ENCODE measurements at places on chromosomes 2 and 18.

DNA sequence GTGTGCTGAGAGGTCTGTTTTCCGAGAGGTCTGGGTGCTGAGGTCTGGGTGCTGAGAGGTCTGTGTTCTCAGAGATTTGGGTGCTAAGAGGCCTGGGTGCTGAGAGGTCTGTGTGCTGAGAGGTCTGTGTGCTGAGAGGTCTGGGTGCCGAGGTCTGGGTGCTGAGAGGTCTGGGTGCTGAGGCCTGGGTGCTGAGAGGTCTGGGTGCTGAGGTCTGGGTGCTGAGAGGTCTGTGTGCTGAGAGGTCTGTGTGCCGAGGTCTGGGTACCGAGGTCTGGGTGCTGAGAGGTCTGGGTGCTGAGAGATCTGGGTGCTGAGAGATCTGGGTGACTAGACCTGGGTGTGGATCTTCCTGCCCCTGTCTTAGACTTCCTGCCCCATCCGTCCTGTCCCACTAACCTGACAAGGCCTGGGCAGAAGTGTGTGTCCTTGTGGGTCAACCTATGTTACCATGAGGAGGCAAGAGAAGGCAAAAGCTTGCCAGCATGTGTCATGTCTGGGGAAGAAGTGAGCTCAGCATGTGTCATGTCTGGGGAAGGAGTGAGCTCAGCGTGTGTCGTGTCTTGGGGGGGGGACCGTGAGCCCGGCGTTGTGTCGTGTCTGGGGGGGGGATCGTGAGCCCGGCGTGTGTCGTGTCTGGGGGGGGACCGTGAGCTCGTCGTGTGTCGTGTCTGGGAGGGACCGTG is 69.3 kb downstream of the KCNG2 start:
- no peak for DNase-seq

- DNase-seq = peak; percentile 88
Observed at GRCh38 chr2:38187541-38188011, 111.6 kb upstream of the CYP1B1 start.

GRCh38 chr2:189181706-189182105 is 2.1 kb upstream of the COL5A2 start:
- DNase-seq = no peak

DNA sequence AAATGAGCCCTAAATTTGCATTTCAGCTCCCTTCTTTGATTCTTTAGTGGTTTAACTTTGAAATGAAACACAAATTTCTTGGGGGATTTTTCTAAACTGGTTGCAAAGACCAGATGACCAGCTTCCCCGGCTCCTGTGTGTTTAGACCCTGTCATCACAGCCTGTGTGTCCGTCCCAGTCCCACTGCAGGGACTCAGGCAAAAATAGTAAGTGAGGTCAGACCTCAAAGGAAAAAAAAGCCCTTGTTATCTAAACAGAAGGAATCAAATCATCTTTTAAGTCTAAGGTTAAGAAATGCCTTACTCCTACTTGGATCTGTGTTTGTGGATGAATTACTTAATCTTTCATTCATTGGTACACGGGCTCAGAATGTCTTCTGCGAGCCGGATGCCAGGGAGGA is 423.7 kb downstream of the LPIN1 start:
- DNase-seq = no peak

GRCh38 chr2:208274748-208275147 is 8.7 kb downstream of the PIKFYVE start:
- DNase-seq = no peak

GRCh38 chr2:149021761-149022160 is 16.7 kb upstream of the LYPD6B start:
- no peak for DNase-seq
